ENCODE measurements at places on chromosomes 1 and 21.

DNA sequence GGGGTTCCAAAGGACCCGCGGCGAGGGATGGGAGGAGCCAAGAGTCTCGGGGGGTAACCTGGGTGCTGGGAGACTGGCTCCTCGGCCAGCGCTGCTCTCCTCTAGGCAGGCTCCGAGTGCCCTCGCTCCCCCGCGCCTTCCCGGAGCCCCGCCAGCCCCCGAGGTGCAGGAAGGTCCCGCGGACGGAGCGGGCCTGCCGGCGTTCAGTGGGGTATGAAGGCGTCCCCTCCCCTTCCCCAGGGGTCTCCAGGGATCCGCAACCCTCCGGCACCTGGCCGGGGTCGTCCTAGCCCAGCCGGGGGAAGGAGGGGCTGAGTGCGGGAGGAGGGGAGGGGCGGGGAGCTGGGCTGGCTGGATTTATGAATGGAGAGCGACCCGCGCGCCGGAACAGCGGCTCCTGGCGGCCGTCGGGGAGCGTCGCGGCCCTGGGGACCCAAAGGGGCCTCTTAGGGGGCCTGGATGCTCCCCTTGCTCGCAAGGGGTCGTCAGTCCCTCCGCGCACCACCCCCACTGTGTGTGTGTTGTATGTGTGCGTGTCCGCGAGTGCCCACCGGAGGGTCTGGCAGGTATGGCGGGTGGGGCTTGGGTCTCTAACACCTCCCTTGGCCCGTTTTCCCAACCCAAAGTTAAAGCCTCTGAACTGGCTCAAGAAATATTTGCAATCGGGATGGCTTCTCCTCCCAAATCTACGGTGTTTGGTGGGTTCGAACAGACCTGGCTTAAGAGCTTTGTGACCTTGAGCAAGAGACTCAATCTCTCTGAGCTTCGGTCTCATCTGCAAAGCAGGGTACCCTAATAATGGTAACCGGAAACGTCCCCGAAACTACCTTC is 642 bp downstream of the HCRTR1 start:
- DNase-seq, result peak; percentile 38

DNA sequence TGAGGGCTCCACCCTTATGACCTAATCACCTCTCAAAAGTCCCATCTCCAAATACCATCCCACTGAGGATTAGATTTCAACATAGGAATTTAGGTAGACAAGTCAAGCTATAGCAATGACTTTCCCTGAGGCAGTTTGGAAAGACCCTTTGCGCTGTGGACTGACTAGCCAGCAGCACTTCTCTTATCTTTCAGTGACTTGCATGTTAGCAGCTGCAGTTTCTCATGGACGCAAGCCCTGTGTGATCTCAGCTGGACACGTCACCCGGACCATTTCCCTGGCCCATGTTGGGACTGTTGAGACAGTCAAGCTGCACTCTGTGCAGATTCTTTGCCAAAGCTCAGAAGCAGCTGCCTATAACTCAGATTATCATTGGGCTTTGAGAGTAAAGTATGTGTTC is 408.1 kb upstream of the USP24 start:
- DNase-seq, result no peak

- DNase-seq, result no peak
These were observed 178.6 kb downstream of the BACH1 start for GRCh38 chr21:29477347-29477746.

DNA sequence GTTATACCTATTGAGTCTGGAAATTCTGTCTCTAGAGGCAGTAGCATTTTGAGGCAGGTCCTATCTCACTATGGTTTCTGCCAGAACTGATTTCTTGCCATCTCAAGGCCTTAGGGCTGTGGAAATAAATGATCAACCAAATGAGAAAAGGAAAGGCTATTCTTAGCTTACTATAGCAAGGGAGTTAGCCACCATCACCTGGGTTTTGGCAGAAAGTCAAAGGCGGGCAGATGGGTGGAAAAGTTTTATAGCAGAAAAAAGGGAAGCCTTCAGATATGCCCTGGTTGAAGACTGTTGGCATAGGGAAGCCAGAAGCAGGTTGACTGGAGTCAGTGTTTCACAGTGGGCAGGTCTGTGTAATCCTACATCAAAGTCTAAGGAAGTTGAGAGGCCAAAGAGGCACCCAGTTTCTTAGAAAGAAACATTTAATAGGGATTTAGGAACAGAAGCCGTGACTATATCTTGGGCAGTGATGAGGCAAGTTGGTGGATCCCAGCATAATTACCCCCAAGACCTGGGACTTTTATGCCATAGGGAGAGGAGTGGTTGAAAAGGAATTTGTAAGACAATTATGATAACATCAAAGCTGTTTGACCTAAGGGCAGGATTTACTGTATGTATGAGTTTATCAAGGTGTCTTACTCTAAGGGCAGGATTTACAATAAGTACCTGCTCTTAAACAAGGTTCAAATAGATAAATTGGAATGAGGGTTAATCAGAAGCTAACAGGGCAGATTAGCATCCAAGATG is 29.7 kb downstream of the CTH start:
- no peak for DNase-seq

DNA sequence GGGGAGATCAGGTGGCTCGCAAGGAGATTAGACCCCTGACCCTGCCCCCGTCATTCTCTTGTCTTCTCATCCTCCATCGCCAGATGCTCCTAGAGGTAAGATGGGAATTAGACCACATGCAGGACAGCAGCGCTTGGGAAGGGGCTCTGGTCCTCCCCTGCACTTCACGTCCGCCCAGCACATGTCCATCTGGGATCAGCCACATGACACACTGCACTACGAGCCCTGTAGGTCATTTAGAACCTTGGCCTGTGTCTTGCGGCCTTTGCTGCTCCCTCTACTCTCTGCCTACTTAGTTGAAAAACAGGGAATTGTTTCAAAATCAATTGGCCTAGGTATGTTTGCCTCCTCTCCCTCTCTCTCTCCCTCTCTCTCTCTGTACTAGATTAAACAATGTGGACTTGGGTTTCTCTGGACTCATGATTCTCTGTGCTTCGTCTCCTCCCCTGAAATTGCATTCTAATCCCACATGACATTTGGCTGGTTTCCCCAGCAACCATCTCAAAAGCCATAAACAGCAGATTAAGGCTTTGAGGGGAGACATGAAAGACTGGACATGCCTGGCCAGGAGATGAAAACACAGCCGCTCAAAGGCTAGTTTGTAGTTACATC is 3.8 kb upstream of the NCMAP start:
- DNase-seq, result no peak

DNA sequence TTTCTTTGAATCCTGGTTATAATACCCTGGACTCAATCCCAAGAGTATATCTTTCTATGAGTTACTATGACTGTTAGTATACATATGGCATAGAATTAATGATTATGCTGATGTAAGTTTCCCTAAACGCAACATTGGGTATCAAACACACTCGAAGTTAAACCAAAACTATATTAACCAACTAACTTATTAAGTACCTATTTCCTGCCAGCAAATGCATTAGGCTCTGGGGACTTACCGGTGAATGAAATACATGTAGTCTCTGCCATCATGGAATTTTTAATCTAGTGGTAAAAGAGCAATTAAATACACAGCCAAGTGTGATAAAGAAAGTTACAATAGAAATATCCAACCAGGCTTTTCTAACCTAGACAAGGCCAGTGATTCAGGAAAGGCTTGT is 193.6 kb upstream of the ADGRL2 start:
- no peak for DNase-seq

GRCh38 chr1:23214640-23215039 is 2.7 kb downstream of the HTR1D start:
- DNase-seq, result no peak

- no peak for DNase-seq
These were observed 195.0 kb upstream of the NRIP1 start for GRCh38 chr21:15259824-15260223.

- peak; percentile 31 for DNase-seq
These were observed 317.2 kb upstream of the NFIA start for GRCh38 chr1:60765204-60765603.
